Upper lobe of right lung (tissue), 1 donor: ENCODE measurements at places on chromosomes 4 and X. TPM values are rescaled to one million over a fixed set of nuclear protein-coding genes. Genes with fewer than 3 reads are reported as not detected.

- DNase-seq = no peak
Measured at GRCh38 chr4:38133711-38134480, 173.7 kb downstream of the PTTG2 start.

DNA sequence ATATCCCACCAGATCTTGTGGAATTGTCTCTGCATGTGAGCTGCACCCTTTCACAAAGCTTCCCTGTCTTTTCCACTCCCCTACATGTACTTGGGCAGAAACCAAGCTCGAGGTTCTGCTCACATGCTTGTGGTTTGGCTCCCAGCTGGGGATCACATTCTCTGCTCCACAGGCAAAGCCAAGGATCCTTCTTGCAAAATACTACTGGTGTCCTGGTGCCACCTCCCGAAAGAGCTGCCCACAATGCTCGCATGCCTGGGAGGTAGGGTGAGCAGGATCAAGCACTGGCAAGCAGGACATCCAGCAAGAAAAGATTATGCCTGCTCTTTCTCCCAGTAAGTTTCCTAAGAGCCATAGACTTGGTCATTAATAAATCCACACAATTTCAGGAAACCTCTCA is 45.1 kb upstream of the PPARGC1A start:
- DNase-seq = peak; percentile 71

DNA sequence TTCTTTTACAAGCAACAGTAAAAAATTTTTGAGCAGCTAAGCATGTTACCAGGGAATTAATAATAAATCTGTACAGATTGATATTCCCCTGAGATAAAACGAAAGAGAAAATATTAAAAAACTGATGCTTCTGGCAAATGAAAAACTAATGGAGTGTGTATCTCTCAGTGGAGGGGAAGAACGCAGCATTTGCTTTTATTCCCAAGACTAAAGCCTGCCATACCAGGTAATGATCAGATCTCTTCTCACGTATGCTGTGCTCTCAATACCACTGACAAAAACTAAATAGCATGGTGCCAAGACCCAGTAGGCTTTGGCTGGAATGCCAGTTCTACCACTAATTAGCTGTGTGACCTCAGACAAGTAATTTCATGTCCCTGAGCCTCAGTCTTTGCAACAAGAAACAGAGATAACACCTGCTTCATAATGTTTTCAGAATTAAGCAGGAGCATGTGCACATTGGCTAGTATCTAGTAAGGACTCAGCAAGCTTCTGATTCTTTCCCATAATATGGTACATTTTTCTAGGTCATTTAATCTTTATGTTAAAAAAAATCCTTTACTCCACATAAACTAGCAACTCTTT is 179.6 kb downstream of the CENPC start:
- no peak for DNase-seq

DNA sequence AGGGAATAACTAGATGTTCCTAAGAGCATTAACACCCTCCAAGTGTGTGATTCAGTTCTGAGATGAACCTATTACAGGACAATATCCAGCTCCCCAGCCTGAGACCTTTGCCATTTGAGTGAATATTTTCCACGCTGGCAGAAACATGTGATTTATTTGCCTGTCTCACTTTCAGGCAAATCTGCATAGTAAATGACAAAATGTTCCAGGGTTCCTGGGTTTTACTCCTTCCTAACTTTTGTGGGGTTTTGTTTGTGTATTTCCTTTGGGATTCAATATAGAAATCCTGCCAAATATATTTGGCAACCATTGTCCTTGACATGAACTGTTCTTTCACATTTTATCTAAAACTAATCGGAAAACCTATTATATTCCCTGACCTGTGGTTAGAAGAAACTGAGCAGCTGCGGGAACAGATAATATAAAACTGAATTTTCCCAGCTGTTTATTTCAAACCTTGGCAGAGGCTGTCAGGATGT is 12.5 kb downstream of the F8 start:
- DNase-seq = no peak

GRCh38 chr4:15144249-15144966 is 142.1 kb downstream of the CPEB2 start:
- DNase-seq = no peak

DNA sequence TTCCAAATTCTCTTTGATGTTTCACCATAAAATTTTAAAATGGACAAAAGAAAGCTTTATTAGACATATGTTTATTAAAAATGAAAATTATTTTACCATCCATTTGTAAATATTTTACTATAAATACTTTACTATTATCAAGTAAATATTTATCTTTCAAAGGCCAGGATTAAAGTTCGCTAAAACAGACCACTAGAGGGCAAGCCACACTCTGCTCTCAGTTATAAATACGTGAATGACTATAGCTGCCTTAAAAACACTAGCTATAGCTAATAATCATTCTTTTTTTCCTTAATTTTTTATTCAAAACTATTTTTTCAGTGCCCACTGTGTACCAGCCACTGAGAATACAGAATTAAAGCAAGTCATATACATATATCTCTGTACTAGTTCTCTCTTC is 38.6 kb downstream of the UNC5C start:
- no peak for DNase-seq

- no peak for DNase-seq
Measured at GRCh38 chrX:135651647-135652295, 61.7 kb upstream of the CT45A1 start.

DNA sequence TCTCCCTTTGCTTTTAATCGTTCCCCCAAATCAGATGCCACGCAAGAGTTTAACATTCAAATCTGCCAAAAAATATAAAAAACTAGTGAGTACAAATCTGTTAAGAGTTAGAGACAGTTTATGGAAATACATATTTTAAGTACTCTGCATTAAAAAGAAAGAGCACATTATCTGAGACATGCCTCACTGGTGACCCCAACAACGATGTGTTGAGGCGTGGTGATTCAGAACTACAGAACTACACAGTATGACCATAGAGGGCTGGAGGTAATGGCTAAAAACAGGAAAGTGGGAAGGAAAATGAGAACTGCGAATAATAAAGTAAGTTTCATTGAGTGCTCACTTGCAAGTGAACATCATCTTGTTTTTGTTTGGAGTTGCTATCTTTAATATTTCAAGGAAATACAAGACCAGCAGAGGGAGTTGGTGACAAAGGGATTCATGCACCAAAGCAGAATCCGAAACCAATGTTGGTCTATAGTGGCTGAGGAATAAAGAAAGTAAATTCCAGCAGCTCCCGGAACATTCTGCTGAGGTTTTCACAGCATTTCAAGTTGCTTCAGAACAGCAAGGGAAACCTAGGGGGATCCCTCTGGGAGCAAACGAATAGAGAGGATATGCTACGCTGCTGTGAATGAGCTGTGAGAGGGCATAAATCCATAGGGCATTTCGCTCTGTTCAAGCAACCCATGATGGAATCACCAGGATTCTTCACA is 92.2 kb downstream of the DCHS2 start:
- no peak for DNase-seq

DNA sequence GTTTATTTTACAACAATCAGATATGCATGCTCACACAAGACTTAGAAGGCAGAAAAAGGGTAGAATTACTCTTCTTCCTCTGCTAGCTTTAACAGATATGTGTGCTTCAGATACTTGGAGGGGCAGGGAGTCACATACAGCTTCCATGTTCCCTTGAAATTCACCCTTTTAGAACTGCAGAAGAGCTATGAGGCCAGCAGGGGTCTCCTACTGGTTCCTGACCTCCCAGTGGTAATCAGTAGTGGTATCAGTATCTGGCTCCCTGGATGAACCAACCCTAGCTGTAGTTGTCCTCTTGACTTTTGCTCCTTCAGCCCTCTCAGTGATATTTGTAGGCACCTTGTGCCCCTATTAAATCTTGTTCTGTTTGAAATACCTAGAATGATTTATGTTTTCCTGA is 81.5 kb downstream of the RCHY1 start:
- no peak for DNase-seq

- no peak for DNase-seq
Measured at GRCh38 chrX:114599305-114599704, 15.4 kb downstream of the HTR2C start.

DNA sequence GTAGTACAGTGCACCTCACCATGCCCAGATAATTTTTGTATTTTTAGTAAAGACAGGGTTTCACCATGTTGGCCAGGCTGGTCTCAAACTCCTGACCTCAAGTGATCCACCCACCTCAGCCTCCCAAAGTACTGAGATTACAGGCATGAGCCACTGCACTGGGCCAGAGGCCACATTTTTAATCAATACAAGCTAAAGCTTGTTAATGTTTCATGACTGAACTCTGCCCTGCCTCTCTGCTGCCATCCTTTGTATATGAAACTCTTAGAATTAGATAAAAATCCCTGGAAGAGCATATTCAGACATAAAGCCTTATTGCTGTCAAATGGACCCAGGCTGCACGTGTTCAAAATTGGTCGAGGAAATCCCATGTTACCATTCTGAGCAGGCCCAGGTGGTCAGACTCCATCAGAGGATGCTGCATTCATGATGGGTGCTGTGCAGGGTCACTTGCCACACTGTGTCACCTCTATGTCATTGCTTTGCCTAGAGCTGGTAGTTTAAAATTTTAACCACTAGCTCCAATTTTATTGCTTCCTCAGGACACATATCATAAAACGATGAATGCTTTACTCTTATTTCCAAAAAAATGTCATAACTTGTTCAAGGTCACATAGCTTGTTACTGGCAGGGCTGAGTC is 45.2 kb downstream of the LNX1 start:
- no peak for DNase-seq

DNA sequence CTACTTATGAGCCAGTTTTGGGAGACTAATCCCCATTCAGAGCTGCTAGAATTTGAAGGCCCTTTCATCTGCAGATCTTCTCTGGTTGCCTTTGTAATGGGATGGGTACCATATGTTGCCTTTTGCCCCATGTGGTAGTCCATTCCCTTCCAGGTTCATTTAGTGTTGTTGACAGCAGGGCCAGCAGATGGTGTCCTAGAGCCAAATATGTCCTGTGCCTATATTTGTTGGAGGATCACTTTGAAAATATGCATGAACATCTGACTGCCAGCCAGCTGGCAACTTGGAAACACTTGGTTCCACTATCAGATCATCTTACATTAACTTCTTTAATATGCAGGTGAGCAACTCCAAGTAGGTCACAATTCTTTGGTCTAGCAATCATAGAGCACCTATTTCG is 30.4 kb downstream of the CFAP299 start:
- peak; percentile 62 for DNase-seq

- no peak for DNase-seq
Measured at GRCh38 chr4:165208741-165209388, 1.5 kb downstream of the KLHL2 start.

GRCh38 chrX:46743046-46743445 is 15.9 kb downstream of the SLC9A7 start:
- no peak for DNase-seq

GRCh38 chr4:175999944-176000343 is 65.7 kb upstream of the WDR17 start:
- no peak for DNase-seq

GRCh38 chr4:787561-787981 is 38.4 kb downstream of the CPLX1 start:
- no peak for DNase-seq

DNA sequence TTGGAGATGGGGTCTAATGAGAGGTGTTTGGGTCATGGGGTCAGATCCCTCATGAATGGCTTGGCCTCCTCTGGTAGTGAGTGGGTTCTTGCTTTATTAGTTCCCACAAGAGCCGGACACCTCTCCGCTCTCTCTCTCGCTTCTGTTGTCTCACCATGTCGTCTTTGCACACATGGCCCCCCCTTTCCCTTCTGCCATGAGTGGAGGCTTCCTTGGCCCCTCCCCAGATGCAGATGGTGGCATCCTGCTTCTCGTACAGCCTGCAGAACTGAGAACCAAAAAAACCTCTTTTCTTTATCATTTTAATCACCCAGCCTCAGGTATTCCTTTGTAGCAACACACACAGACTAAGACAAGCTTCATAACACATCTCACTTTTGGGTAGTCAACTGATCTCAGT is 49.6 kb upstream of the SPRY1 start:
- no peak for DNase-seq

- DNase-seq = no peak
Measured at GRCh38 chrX:12118134-12118533, 20.1 kb upstream of the FRMPD4 start.

GRCh38 chrX:109384699-109385098 is 97.2 kb downstream of the GUCY2F start:
- no peak for DNase-seq

- DNase-seq = no peak
Measured at GRCh38 chr4:168555437-168555836, 58.6 kb downstream of the PALLD start.

DNA sequence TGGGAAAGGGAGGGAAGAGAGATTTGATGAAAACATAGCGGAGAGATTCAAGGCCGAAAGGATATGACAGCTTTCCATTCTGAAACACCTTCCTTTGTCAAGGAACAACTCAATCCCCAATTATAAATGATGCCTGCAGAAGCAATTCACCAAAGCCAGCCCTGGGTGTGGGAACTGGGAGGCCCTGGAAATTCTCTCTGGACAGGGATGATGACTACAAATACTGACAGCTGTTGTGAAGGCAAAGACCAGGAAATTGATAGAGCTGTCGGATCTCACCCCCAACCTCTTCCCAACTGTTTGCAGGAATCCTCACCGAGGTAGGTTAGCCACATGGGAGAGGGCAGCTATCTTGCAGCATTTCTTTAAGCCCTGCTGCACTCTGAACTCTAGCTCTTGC is 54.3 kb downstream of the CCDC149 start:
- DNase-seq = no peak

DNA sequence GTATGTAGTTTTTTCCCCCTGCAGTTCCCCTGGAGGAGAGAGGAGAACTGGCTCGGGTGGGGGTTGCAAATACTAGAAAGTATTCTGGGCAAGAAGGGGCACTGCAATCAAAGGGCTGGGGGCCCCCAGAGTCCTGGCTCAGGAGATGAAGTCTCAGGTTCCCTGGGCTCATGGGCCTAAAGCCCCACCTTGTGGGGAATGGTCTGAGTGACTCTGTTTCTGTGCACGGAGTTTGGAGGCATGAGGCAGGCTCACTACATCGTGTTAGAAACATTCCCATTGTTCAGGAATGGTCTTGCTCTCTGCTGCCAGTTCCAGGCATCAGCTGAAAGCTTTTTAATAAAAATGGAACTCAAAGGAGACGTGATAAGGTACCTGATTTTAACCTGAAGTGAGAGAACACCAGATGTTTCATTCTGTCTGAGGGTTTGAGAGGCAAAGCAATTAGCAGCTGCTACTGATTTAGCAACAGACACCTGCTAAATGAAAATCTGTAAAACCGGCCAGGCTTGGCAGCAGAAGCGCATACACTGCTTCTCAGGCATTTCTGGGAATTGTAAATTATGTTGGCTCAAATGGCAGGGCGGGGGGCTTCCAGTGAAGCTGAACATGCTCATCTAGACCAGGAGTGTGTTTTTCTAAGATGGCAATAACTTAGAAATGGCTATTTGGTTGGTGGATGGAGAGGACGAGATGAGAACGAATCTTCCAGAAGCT is 122.7 kb downstream of the TMEM164 start:
- DNase-seq = no peak

Gene SRPX
- total RNA-seq = 56.7 TPM

Gene CT45A10
- not detected for total RNA-seq

Gene MAML3
- total RNA-seq = 13.1 TPM

Gene MBTPS2
- total RNA-seq = 12.6 TPM

Gene CRMP1
- 6.1 TPM for total RNA-seq

Gene CACNA1F
- total RNA-seq = 1.4 TPM

Gene GAGE2A
- not detected for total RNA-seq

Gene CCDC110
- total RNA-seq = 0.75 TPM

Gene CENPU
- total RNA-seq = 1.7 TPM

Gene SSX2B
- not detected for total RNA-seq

Gene SPANXN4
- not detected for total RNA-seq

Gene DRD5
- total RNA-seq = not detected

Gene FGFR3
- total RNA-seq = 32.1 TPM

Gene ZNF81
- total RNA-seq = 10.0 TPM

Gene TGIF2LX
- total RNA-seq = not detected

Gene HS3ST1
- 1.5 TPM for total RNA-seq

Gene ZNF630
- total RNA-seq = 3.2 TPM

Gene RPA4
- 1.3 TPM for total RNA-seq
